ENCODE measurements at places on chromosomes 3 and 15.

DNA sequence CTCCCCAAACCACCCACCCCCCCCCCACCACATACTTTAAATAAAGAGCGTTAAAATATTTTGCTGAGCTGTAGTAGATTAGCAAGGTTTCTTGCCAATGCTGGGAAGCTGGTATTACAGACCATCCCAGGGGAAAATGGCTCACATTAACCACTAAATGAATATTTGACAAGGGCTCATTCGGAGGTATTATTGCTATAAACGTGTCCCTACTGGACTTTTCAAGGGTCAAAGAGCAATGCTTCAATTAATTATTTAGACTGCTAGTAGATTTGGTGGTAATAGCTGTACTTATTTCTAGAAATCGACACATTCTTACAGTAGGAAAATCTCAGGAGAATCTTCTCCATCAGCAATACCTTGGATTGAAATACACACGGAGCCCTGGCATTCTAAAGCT is 5.2 kb downstream of the SOX2 start:
- DNase-seq: no peak

- no peak for DNase-seq
These were observed 45.1 kb upstream of the BFSP2 start for GRCh38 chr3:133354721-133355120.

GRCh38 chr3:57592306-57592705 is 4.8 kb downstream of the ARF4 start:
- DNase-seq: no peak

DNA sequence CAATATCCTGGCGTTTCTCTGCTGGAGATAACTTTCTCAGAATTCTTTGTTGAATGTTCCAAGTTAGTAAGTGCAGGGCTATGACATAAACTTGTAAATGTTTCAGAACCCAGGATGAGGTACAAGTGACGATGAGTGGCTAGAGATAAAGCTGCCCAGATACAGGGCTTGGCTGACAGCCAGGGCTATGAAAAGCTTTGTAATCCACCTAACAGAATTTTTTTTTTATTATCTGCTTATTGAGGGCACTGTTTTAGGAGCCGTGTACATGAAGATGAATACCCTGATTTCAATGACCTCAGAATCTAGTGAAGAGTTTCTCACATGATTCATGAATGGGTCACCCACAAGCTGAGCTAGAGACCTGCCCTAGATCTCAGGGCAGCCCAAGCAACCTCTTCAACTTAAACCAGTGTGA is 431.4 kb downstream of the DIPK2A start:
- DNase-seq: no peak

DNA sequence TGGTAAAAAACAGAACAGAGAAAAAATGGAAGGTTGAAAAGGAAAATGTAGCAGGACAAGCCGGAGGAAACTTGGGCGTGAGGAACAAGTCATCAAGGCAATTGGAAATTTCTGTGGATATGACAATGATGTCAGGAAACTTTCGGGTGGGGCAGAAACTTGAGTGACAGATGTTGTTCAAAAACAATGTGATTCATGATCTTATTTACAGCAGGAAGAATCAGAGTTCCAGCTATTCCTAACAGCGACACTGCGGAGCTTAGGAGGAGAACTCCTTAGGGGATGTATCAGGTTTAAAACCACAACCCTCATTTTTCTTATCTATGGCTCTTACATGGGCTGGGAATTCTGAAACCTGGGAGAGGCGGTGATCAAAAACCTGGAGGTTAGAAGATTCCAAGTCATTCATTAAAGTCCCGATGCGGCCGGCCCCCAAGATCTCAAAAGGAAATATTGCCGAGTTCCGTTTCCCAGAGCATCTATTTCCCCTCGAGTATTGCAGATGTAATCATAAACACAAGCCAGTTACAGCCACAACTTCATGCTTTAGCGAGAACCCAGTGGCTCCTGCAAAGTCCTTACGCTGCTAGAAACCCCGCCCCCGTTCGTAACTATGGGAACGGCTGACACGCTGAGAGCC is 659 bp upstream of the ARRDC4 start:
- DNase-seq: no peak

DNA sequence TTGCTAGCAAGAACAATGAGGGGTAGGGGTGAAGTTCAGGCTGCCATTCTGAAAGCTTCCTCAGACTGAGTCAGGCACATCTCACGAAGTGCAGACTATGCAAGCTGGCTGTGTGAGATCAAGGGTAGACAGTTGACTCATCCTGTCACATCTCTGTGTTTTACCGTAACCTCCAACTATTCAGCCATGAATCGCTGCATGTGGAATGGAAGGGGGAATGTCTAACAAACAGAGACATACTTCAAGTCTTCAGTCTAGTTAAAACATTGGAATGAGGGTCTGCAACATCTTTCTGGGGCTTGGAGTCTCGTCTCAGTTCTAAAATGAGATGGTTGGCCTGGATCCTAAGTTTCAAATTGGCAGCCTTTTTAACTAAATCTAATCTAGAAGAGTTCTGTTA is 25.9 kb downstream of the AGTR1 start:
- DNase-seq: no peak

DNA sequence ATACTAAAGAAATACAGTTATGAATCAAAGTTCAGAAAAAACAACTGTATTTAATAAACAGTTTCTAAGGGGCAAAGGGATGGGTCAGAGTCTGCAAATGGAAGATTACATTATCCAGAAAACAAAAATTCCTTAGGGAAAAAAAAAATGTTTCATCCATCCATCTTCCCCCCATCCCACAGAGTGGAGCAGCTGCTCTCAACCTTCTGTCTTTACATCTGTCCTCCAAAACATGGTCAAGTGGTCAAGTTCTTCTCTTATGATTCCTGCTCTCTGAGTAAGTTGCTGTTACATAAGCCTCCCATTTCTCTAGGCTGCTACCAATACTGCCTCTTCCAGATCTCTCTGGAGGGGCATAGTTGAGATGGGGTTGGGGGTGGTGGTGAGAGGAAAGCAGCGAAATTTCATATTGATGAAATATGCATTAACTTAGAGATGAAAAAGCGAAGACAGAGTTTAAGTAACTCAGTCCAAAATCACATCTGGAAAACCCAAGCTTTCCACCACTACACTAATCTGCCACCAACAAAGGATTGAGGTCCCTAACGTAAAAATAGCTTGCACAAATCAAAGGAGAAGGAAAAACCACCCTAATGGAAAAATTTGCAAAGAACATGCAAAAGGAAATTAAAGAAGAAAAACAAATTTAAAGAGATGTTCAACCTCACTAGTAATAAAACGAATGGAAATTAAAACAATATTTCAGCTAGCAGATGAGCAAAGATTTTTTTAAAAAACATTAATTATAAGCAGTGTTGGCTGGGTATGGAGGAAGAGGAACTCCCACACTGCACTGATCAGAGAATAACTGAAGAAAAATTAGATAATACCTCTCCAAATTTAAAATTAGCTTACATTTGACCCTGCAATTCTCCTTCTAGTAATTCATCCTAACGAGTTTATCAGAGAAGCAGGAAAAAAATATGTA is 109.5 kb downstream of the ST8SIA2 start:
- DNase-seq: no peak

- peak; percentile 48 for DNase-seq
These were observed 14.4 kb downstream of the CHST13 start for GRCh38 chr3:126538316-126538715.

- DNase-seq: no peak
These were observed 29.2 kb downstream of the GJD2 start for GRCh38 chr15:34725556-34725955.

- no peak for DNase-seq
These were observed 242.8 kb downstream of the BBX start for GRCh38 chr3:107765524-107765923.

- DNase-seq: no peak
These were observed 36.6 kb upstream of the UBL7 start for GRCh38 chr15:74497584-74497983.

- DNase-seq: no peak
These were observed 34.4 kb downstream of the ABHD2 start for GRCh38 chr15:89122505-89123180.

DNA sequence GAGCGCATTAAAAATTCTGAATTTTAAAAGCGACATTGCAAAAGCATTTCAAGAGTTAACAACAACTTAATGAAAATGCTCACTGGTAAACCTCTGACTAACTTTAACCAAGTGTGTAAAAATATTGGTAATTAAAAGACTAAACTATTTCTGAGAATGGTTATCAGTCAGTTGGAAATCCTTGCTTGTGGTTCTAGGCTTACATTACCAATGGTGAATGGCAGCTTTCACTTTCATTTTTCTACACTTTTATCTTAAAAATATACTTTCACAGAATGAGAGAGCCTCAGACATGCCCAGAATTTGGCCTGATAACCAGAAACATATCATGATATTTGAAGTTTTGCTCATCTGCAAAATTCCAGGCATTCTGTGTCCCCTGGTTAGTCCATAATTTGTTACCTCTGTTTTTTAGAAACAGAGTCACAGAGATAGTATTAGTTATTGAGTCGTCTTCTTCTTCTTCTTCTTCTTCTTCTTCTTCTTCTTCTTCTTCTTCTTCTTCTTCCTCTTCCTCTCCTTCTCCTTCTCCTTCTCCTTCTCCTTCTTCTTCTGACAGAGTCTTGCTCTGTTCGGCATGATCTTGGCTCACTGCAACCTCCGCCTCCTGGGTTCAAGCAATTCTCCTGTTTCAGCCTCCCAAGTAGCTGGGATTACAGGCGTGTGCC is 5.5 kb upstream of the RNF111 start:
- no peak for DNase-seq

GRCh38 chr3:74537164-74537563 is 77.3 kb downstream of the CNTN3 start:
- DNase-seq: no peak

DNA sequence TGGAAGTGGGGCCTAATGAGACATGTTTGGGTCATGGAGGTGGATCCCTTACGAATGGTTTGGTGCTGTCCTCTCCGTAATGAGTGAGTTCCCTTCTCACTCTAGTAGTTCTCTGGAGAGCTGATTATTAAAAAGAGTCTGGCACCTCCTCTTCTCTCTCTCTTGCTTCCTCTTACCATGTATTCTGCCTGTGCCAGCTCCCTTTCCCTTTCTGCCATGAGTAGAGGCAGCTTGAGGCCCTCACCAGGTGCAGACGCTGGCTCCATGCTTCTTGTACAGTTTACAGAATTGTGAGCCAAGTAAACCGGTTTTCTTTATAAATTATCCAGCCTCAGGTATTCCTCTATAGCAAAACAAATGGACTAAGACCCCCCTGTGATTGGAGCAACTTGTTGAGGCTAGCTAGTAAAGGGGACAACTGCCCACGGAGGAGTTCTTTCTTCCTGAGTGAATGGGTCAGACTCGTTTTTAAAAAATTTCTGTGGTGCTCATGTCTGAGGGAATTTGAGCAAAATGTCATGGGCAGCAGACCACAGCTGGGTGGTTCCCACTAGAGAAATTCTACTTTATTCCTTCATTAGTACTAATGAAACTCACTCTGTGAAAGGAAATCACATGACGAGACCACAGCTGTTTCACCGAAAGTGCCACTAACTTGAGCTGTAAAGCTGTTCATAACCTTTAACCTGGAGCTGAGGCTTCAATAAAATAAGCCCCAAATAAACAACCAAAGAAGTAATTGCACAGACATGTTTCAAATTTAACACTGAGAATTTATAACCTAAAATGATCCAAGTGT is 210.0 kb downstream of the NFKBIZ start:
- DNase-seq: no peak

DNA sequence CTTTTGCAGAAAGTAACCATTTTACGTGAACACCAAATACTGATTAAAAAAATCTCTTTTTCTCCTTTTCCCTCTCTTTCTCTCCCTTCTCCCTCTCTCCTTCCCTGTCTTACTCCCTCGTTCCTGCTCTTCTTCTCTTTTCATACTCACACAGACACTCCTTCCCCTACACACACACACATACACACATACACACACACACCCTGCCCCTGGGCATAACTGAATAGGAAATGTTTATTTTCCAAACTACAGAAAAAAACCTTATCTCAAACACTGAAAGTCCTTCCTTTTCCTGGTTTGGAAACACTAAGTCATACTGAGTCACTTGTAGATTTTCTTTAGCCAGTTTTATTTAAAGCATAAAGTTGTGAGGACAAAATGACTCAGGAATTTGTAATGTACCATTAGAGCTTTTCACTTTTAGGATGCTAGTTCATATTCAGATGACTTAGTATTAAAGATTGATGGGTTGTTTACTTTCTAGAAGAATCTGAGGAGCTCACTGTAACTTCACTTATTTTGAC is 62.4 kb downstream of the MBNL1 start:
- no peak for DNase-seq

DNA sequence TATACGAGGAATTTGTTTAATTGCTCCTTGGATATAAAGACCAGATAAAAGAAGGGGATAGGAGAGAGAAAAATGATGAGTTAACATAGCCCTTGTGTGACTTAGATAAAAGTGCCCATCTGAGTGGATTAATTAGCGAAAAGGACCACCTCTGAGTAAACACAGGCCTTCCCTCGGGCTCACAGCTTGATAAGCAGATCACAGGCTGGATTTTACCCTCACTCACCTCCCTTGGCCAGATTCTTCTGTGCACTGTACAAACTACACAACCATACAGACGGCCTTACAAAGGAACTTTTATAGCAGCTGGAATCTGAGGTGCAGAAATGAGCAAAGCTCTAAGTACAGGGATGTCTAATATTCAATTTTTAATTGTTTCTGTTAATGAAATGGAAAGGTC is 112.4 kb upstream of the STT3B start:
- DNase-seq: no peak

- no peak for DNase-seq
These were observed 34.8 kb downstream of the EHD4 start for GRCh38 chr15:41937568-41937923.

DNA sequence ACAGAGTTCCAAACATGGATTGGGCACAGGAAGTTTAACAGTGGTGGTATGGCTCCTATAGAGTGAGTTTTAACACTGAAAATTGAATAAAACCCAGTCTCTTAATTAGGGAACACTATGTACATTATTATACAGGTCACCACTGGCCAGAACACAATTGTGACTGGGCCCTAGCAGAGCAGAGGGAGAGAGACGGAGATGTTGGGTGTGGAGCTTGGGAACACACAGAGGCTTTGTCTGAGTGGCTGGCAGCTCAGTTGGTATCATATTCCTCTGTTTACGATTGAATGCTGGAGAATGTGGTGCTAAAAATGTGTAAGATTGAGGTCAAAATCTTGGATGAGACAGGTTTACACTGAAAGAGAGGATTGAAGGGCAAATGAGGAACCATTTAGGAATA is 6.8 kb upstream of the MOBP start:
- no peak for DNase-seq

GRCh38 chr3:101484805-101485620 is 28.0 kb downstream of the SENP7 start:
- DNase-seq: no peak

- DNase-seq: no peak
These were observed 388.0 kb downstream of the ZBTB20 start for GRCh38 chr3:114758831-114759699.

GRCh38 chr3:195011231-195011834 is 259.6 kb downstream of the XXYLT1 start:
- DNase-seq: peak; percentile 46
